Hematopoietic multipotent progenitor cell treated with erythropoietin and hydrocortisone succinate and interleukin-3 and kit ligand, for 15 days (in vitro differentiated cells): ENCODE measurements at places on chromosomes 2 and 18.

DNA sequence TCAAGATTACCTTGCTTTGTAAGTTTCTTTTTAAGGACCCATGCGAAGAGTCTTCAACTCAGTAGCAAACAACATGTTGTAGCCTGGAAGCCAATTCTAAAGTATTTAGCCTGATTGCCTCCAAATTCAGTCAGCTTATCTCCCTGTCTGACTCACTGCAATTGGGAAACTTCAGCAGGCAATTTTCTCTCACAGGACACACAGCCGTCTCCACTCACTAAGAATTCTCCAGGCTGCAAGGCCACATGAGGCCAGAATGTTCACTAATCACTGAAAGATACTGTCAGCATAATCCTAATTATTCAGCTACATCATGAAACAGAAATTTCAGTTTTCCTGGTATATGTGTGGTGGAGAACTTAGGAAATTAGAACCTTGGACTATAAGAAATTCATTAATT lies 78.1 kb upstream of the PDE1A start:
- no peak for DNase-seq

DNA sequence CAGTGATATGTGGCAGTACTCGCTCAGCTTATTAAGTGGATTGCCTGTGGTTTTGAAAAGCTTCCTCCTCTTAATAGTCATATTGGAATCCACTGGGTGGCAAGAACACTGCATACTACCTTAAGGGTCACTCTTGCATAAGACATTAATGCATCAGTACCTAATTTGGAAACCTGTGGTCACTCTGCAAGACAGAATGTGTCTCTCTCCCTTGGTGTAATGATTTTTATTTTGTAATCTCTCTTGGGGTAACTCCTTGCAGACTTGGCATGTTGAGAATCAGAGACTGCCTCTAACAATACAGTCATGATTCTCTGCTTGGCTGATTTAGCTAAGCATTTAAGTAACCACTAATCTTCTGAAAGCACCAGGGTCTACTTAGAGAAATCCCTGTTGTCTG lies 33.0 kb upstream of the IER3IP1 start:
- DNase-seq: no peak

GRCh38 chr2:45729753-45730512 lies 78.5 kb downstream of the PRKCE start:
- DNase-seq: no peak

DNA sequence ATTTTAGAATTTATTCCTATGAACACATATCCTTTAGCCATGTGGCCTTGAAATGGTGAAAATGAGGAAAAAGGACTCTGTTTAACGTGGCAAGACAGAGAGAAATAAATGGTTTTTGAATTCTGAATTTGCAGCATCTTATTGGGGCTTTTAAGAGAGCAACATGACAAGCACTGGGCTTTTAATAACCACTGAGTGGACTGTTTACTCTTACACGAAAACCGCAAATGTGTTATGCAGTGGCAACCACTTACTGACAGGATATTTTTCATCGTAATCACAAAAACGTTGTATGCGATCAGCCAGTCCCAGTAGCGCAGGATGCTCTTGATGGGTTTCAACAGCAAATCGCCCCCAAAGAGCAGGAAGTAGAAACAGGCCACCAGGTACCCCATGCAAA lies 226.6 kb downstream of the NAPG start:
- no peak for DNase-seq

- no peak for DNase-seq
Observed at GRCh38 chr18:7512348-7512747, 54.8 kb upstream of the PTPRM start.

- DNase-seq: no peak
Observed at GRCh38 chr2:144374163-144374661, 145.7 kb downstream of the ZEB2 start.

DNA sequence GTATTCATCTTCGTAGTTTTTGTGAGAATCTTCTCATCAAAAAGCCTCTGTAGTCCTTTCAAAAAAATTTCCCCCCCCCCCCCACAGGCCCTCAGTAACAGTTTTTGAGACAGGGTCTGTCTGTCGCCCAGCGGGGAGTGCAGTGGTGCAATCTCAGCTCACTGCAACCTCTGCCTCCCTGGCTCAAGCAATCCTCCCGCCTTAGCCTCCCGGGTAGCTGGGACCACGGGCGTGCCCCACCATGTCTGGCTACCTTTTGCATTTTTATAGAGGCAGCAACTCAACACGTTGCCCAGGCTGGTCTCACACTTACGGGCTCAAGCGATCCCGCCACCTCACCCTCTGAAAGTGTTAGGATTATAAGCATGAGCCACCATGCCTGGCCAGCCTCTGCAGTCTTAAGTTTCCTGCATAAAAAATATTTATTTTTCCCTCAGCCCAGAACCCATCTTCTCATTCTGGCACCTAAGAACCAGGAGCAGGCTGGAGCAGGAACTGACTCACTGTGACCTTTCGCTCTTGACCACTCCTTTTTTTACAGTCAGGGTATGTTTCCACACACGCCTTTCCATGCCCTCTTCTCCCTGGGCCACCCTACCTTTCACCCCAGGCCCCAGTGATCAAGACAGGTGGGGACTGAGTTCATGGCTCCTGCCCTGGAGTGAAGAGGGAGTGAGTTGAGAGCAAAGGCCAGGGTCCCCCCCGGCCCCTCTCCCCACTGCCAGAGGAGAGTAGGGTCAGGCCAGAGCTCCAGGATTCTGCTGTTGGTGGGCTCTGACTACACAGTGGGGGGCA lies 32.5 kb upstream of the NT5DC4 start:
- DNase-seq: no peak

GRCh38 chr2:16254356-16254965 lies 314.1 kb downstream of the MYCN start:
- no peak for DNase-seq

- DNase-seq: no peak
Observed at GRCh38 chr2:101790857-101791256, 93.3 kb downstream of the MAP4K4 start.
